ENCODE measurements at places on chromosomes 1 and 21.

GRCh38 chr1:30786264-30786991, 28.9 kb upstream of the LAPTM5 start:
- DNase-seq = no peak

DNA sequence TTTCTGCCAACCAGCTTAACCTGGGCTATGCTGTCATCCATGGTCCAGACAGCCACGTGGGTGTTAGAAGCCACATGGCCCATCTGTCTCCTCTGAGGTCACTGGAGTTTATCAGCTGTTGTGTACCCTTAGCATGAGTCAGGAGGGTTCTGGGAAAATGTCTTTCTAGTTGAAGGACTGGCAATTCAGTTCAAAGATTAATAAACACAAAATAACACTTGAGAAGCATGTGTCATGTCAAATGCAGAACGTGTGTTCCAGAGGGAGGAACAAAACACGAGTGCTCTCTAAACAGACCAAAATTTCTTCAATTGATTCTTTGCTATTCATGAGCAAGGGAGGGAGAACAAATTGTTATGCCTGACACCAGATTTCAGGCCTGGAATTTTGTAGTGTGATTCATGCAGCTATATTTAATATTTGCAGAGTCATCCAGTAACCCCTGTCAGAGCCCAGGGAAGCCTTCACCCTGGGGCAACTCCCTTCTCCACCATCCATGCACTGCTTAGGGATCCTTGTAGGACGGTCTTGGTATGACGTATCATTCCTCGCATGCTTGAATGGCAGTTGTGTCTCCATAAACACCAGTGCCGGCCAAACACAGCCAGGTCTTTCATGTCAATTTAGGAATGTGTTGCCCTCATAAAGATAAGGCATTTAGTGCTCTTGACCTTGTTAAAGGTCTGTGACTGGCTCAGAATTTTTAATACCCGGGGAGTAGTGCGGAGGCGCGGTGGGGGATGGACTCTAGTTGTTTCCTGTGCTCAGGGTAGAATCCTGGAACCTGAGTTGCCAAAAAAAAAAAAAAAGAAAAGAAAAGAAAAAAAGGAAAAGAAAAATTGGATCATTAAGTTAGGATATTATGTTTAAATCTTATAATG, 27.7 kb upstream of the DYRK1A start:
- no peak for DNase-seq

- DNase-seq = no peak
Observed at GRCh38 chr1:147478521-147478920, 62.8 kb upstream of the BCL9 start.

- DNase-seq = no peak
Observed at GRCh38 chr1:194717941-194718340, 1531.5 kb upstream of the B3GALT2 start.

Data from CD4-positive, alpha-beta T cell treated with Interleukin-15 for 4 hours (primary cell).